ENCODE measurements at places on chromosomes 5 and 9.

GRCh38 chr5:56159521-56159947, 73.6 kb downstream of the ANKRD55 start:
- DNase-seq = no peak

DNA sequence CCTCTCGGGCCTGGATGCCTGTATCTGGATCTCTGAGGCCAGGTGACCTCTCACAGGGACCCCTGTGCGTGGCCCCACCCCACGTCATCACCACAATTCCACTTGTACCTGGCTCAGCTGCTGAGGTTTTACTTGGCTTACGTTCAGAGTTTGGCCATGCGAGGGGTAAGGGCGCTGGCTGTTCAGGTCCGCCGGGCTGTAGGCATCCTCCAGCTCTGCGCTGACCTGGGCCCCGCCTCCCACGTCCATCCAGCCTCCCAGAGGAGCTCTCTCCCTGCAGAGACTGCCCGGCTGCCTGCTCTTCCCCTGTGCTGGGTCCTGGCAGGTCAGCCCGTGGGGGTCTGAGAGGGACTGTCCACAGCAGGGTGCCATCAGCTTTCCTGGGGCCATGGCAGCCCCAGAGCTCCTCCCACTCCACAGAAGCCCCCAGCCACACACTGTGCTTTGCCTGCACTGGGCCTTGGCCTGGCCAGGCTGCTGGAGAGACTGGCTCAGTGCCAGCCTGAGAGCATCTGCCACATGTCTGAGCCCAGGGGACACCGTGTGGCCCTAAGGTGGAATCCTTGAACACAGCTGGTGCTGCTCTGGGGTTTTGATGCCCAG, 43.6 kb downstream of the SLC6A3 start:
- no peak for DNase-seq

DNA sequence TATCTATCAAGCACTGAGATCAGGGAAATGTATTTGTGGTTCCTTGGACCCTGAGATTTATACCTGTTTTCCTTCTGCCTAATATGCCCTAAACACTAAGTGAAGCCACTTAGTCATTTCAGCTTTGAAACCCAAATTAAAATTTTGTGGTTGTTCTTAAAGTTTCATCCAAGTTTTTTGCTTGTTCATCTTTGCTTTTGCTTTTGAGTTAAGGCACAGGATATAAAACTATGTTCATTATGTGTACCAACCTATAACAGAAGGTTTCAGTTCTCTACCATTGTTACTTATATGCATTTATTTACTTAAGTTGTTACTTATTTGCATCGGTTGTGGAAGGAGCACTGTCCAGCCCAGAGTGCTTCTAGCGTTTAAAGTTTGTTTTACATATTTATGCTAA, 382.3 kb downstream of the PTPRD start:
- DNase-seq = no peak

- no peak for DNase-seq
Measured at GRCh38 chr5:95925939-95926338, 35.7 kb downstream of the ELL2 start.

DNA sequence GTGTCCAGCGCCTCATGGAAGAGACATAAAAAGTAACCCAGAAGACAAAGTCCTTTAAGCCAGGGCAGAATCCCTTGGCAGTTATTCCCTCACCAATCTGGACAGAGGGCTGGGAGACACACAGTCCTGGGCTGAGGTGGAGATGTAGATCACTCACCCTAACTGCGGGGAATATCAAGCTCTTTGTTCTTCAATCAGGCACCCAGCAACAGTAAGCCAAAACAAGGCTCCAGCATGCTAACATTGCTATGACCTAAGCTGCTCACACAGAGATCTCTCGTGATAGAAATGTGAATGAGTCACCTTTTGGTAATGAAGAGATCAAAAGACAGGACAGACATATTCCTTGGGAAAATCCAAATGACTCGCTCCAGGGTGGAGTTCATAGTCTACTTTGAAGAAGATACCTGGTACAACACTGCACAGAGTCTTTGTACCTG, 101.3 kb downstream of the FBN2 start:
- no peak for DNase-seq

All from mucosa of gallbladder (tissue), 1 donor.